ENCODE measurements at places on chromosomes 13 and 19.

DNA sequence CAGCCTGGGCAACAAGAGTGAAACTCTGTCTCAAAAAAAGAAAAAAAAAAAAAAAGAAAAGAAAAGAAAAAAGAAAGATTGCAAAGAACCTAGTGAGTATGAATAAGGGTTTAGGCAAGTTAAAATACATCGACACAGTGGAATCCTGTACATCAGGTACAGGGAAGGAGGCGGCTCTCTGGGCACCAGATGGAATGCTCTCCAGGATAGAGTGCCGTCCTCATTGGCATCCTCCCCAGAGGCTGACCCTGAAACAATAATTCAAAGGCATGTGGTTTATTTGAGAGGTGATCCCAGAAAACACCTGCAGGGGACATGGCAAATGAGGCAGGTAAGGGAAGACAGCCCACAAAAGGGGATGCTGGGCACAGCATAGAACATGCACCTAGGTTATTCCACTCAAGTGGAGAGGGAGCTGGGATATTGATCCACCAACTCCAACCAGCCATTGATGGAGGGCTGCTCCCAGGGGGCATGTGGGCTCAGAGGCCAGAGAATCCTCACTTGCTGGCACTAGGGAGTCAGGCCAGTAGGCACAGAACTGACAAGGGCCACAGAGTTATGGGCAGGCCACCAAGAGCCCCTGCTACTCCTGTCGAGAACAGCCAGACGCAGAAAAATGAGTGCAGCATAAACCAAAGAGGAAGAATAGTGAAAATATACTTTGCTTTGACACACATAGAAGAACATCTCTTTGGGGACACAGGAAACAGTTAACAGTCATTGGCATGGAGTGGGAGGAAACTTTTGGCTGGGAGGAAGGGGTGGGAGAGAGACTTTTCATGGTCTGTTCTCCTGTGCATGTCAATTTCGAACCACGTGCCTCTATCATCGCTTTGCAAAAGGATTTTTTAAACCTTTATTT lies 4.2 kb downstream of the TSPAN16 start:
- DNase-seq = no peak

GRCh38 chr19:28103921-28104320 lies 1109.0 kb downstream of the UQCRFS1 start:
- DNase-seq = no peak

GRCh38 chr13:40074338-40074737 lies 418.9 kb downstream of the COG6 start:
- no peak for DNase-seq

GRCh38 chr19:3712663-3713611 lies 4.8 kb downstream of the TJP3 start:
- DNase-seq = no peak

- no peak for DNase-seq
Observed at GRCh38 chr13:58097831-58098230, 466.3 kb downstream of the PCDH17 start.

DNA sequence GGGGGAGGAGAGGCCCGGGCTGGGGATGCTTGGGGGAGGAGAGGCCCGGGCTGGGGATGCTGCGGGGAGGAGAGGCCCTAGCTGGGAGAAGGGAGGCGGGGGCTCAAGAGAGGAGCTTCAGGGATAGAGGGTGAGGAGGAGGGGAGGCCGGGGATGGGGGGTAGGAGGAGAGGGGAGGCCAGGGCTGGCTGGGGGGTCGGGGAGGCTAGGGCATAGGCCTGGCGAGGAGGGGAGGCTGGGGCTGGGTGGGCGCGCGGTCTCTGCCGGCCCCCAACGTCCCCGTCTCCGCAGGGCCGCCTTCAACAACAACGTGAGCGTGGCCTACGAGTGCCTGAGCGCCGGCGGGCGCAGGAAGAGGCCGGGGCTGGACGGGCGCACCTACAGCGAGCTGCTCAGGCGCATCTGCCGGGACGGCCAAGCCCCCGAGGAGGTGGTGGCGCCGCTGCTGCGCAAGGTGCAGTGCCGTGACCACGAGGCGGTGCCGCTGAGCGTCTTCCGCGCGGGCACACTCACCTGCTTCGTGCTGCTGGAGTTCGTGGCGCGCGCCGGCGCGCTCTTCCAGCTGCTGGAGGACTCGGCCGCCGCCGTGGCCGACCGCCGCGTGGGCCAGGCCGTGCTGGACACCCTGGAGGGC lies 11.4 kb downstream of the TPGS1 start:
- DNase-seq = peak; percentile 48

DNA sequence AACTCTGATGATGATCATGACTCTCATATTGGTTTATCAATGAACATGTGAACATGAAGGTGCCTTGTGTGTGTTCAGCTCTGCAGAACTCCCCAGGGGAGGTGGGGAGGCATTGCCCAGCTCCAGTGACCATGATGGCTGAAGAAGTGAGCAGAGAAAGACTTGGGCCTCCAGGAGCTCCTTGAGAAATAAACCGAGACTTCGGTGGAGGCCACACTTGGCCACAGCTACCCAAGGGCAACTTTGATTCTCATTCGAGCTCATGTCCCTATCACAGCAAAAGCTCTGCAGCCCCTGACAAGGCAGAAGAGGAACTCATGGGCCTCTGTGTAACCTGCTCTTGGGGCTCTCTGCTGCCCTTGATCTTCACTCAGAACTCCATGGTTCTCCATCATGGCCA lies 44.1 kb upstream of the ZNF536 start:
- DNase-seq = no peak
